ENCODE measurements at places on chromosomes 5 and 9.
A peak's percentile ranks its signal among the peaks of the same experiment; 100 is the strongest.

DNA sequence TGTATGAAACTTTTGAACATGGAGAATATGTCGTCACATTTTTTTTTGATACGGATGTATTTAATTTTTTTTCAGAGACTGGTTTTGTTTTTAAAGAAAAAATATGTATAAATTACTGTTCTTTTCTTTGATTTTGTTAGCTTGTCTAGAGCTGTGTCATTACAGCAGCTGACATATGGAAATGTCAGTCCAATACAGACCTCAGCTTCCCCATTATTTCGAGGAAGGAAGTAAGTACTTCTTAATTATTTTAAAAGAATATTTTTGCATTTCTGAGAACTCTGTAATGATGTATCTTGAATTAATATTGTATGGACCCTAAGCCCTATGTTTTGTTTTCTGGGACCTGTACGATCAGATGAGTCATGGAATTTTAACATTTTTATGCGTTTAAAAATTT is 7.6 kb downstream of the TENT2 start:
- no peak for DNase-seq

- peak; percentile 3 for DNase-seq
These were observed 49.4 kb downstream of the FRMPD1 start for GRCh38 chr9:37700131-37700530.

- no peak for DNase-seq
These were observed 13.8 kb downstream of the TMEM8B start for GRCh38 chr9:35842795-35843194.

DNA sequence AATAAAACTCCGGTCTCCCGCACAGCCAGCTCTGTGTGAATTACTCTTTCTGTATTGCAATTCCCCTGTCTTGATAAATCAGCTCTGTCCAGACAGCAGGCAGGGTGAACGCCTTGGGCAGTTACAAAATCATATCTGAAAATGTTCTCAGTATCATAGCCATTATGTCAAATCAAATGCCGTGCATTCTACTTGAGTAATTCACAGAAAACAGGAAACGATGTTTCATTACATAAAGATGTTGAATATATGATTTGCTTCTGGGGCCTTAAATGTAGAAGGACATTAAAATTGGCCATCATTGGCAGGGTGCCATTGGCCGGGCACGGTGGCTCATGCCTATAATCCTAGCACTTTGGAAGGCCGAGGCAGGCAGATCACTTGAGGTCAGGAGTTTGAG is 8.5 kb downstream of the POLR3G start:
- DNase-seq: no peak

DNA sequence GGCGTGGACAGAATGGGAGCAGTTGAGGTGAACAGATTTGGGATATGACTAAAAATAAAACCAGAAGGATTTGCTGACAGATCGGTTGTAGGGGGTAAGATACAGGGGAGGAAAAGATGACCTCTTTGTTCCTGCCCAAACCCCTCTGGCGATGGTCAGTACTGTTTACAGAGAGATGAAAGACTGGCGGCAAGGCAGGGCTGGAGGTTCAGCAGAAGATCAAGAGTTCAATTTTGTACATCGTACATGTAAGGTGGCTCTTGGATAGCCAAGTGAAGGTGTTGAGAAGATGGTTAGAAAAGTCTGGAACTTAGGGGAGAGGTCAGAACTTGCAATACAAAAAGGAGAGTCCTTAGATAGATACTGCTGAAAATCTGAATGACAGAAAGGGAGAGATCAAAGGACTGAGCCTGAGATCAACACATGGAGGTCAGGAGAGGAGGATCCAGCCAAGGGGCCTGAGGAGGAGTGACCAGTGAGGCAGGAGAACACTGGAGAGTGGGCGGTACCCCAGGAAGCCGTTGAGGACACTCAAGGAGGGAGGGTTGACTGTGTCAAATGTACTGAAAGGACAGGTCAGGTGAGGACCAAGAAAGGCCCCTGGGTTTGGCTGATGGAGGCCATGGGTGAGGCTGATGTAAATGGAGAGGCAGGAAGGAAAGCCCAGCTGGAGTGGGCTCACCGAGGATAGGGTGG is 7.1 kb downstream of the IL4 start:
- no peak for DNase-seq

DNA sequence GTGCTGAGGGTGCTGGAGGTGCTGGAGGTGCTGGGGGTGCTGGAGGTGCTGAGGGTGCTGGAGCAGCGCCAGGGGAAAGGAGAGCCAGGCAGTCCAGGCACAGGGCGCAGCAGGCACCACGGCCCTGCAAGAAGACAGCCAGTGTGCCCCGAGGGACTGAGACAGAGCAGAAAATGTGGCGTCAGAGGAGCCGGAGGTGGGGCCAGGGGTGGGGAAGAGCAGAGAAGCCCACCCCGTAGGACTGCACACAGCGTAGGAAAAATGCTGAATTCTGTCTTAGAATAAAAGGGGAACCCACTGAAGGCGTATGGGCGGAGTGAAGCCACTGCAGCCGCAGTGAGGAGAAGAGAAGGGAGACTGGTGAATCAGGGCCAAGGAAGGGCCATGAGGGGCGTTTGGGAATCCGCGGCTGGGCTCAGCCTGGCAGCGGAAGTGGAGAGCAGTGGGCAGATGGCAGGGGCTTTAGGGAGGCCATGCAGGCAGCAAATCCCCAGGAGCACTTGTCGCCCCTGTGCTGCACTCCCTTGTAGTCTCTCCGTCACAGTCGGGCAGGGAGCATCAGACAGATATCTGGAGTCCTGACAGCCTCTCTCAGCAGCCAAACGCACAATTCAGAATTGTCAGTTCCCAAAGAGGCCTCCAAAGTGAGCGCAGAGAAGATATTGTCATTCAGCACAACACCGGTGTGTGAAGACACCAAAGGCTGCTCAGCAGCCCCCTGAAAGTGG is 35.9 kb upstream of the LECT2 start:
- DNase-seq: no peak
